ENCODE measurements at places on chromosomes 7 and 10.

- no peak for DNase-seq
- no peaks in the 10 kb centered on the region for H3K27me3 ChIP-seq
- H3K4me1 ChIP-seq = no peaks in the 10 kb centered on the region
- H3K36me3 ChIP-seq = peaks cover 1% of the 10 kb centered on the region
- no peak overlapping the region for H3K4me3 ChIP-seq
Measured at GRCh38 chr7:158458096-158458495, 129.5 kb downstream of the PTPRN2 start.

DNA sequence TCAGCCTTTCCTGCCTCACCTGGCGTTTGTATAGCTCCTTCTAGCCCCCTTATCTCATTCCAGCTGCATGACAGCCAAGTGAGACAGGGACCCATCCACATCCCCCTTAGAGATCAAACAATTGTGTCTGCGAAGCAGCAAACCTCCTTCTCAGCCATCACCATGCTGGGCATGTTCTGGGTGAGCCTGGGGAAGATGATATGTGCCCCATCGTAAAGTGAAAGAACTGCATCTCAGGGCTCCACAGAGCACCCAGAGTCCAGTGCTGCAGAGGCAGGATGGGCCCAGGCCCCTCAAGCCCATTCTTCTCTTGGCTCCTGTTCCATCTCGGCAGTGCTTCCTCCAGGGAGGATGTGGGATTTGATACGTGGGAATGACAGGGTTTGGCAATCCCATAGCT lies 43.2 kb downstream of the FIGNL1 start:
- no peak overlapping the region for H3K4me3 ChIP-seq
- no peak for DNase-seq
- H3K36me3 ChIP-seq = peaks cover 39% of the 10 kb centered on the region
- peak overlapping the region; percentile 44 for H3K27ac ChIP-seq
- no peaks in the 10 kb centered on the region for H3K27me3 ChIP-seq

GRCh38 chr10:58239561-58240169 lies 28.0 kb downstream of the IPMK start:
- H3K4me3 ChIP-seq = no peak overlapping the region
- H3K4me1 ChIP-seq = peaks cover 13% of the 10 kb centered on the region
- H3K27ac ChIP-seq = no peak overlapping the region
- no peaks in the 10 kb centered on the region for H3K27me3 ChIP-seq

DNA sequence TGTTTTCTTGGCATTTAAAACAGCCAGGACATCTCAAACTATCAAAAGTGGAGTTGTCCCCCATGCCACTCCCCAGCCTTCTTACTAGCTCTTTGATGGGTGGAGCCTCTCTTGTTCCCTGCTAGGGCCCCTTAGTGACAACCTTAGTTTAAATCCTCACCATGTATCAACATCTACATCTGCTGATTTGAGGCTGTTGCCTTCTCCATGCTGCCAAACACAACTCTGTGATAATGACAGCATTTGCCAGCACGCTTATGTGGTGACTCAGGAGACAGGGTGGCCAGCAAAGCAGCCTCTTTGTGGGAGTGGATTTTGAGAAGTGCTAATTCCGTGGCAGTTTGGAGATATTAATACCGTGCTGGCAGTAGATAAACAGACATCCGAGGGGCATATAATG lies 145.4 kb downstream of the LRRC4 start:
- H3K4me1 ChIP-seq = no peaks in the 10 kb centered on the region
- H3K27me3 ChIP-seq = no peaks in the 10 kb centered on the region
- H3K27ac ChIP-seq = no peak overlapping the region
- no peak for DNase-seq

DNA sequence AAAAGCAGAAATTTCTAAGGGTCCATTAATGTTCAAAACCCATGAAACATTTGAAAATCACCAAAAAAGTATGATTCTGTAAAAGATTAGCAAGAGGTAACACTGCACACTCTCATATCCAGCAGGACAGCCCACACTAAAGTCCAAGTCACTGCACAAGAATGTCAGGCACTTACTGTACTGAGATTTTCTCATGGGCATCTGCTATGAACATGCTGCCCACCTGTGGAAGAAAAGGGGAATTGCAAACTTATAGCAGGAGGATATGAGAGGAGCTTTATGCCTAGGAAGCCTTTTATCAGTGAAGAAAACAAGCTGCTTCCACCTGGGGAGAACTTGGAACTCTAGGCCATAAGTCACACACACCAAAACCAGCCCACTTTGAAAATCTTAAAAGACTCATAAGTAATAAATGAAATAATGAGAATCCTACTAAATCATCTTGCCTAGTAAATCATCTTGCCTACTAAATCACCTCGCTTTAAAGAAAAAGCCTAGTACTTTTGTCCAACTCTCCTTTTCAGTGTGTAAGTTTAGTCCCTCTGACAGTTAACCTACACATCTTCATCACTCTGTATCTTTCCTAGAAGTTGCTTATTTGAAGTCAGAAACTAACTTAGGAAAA lies 46.1 kb downstream of the ARMH3 start:
- no peak overlapping the region for H3K27ac ChIP-seq
- H3K36me3 ChIP-seq = peaks cover 25% of the 10 kb centered on the region
- H3K4me1 ChIP-seq = no peaks in the 10 kb centered on the region
- peak; percentile 62 for DNase-seq
- H3K27me3 ChIP-seq = no peaks in the 10 kb centered on the region

- no peak for DNase-seq
- no peaks in the 10 kb centered on the region for H3K4me1 ChIP-seq
- H3K4me3 ChIP-seq = no peak overlapping the region
- no peaks in the 10 kb centered on the region for H3K36me3 ChIP-seq
- H3K27me3 ChIP-seq = peaks cover 2% of the 10 kb centered on the region
Measured at GRCh38 chr7:94414481-94414880, 19.8 kb downstream of the COL1A2 start.

GRCh38 chr10:85420501-85421191 lies 945.9 kb downstream of the GRID1 start:
- no peak overlapping the region for H3K4me3 ChIP-seq
- H3K27ac ChIP-seq = no peak overlapping the region
- H3K4me1 ChIP-seq = no peaks in the 10 kb centered on the region
- no peak for DNase-seq

DNA sequence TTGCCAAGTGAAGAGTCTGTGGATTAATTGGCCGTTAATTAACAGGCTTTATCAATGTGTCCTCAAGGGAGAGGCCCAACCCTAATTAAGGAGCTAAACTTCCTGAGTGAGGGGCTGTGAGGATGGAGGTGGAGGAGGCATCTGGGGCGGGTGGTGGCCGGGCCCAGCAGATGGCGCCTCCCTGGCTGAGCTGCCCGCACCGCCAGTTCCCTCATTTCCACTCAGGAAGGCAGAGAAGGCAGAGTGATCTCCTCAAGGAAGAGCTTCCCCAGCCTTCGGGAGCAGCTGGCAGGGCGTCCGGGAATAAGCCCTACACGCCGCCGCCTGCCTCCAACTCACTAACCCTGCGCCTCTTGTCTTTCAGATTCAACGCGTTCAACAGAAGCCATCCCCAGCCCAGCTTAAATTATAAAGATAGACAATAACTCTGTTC lies 112.2 kb downstream of the CYTH3 start:
- H3K27ac ChIP-seq = no peak overlapping the region
- no peaks in the 10 kb centered on the region for H3K27me3 ChIP-seq

DNA sequence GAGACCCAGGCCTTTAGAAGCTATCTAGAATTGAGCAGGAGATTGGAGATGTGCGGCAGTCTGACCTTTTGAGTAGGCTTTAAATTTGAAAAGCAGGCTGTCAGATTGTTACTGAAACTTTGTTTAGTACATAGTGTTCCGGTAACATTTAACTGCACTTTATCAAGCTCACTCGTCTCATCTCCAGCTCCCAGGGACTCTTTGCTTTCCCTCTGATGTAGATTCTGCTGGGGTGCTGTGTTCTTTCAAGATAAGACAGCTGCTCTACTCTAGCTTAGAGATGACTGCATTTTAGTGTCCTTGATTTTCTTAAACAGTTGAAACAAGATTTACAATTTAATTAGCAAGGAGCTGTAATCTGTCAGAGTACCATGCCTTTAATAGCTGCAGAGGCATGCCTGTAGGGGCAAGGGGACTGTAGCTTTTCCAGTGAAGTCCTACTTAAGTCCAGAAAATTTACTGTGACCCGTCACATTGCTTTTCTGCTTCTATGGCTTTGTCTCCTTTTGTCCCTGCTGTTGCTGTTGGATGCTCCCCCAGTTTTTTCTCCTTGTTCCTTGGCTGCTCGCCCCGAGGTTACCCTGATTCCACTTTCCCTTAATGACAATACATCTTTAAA lies 56.4 kb upstream of the MTPN start:
- no peaks in the 10 kb centered on the region for H3K36me3 ChIP-seq
- DNase-seq = no peak
- peaks cover 11% of the 10 kb centered on the region for H3K4me1 ChIP-seq
- H3K4me3 ChIP-seq = no peak overlapping the region

GRCh38 chr7:68697796-68698280 lies 900.4 kb upstream of the AUTS2 start:
- H3K36me3 ChIP-seq = no peaks in the 10 kb centered on the region
- DNase-seq = no peak
- H3K4me1 ChIP-seq = no peaks in the 10 kb centered on the region
- no peaks in the 10 kb centered on the region for H3K27me3 ChIP-seq
- no peak overlapping the region for H3K27ac ChIP-seq

- DNase-seq = no peak
- no peaks in the 10 kb centered on the region for H3K36me3 ChIP-seq
- no peak overlapping the region for H3K27ac ChIP-seq
Measured at GRCh38 chr10:111127081-111127848, 50.4 kb downstream of the ADRA2A start.

DNA sequence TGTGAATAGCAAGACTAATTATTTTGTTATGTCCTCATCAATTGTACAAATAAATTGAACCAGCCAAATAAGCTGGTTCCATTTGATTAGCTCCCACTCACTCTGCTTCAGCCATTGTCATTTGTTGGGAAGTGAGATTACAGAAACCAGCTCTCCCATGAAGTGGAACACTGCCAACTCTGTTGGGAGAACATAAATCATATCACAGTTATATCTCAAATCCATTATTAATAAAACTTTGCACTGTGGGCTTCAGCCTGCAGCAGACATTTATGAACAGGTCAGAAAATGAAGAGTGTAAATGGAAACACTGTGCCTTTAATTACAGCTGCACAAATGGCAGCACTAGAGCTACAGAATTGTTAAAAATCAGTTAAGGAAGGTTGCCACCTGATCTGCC lies 46.7 kb upstream of the TEX47 start:
- no peaks in the 10 kb centered on the region for H3K27me3 ChIP-seq
- no peaks in the 10 kb centered on the region for H3K4me1 ChIP-seq
- H3K27ac ChIP-seq = no peak overlapping the region
- no peaks in the 10 kb centered on the region for H3K36me3 ChIP-seq

- H3K36me3 ChIP-seq = peaks cover 8% of the 10 kb centered on the region
- H3K27me3 ChIP-seq = no peaks in the 10 kb centered on the region
- no peak for DNase-seq
Measured at GRCh38 chr10:124618470-124619073, 125.6 kb downstream of the FAM53B start.

- peaks cover 40% of the 10 kb centered on the region for H3K4me1 ChIP-seq
- H3K27me3 ChIP-seq = no peaks in the 10 kb centered on the region
- H3K4me3 ChIP-seq = no peak overlapping the region
- peaks cover 3% of the 10 kb centered on the region for H3K36me3 ChIP-seq
Measured at GRCh38 chr10:119786117-119786769, 60.4 kb downstream of the INPP5F start.

- peaks cover 63% of the 10 kb centered on the region for H3K36me3 ChIP-seq
- H3K4me3 ChIP-seq = no peak overlapping the region
- H3K27me3 ChIP-seq = no peaks in the 10 kb centered on the region
- H3K4me1 ChIP-seq = peaks cover 22% of the 10 kb centered on the region
Measured at GRCh38 chr7:127678947-127679346, 27.0 kb downstream of the SND1 start.

- H3K36me3 ChIP-seq = no peaks in the 10 kb centered on the region
- peaks cover 29% of the 10 kb centered on the region for H3K4me1 ChIP-seq
- peaks cover 1% of the 10 kb centered on the region for H3K27me3 ChIP-seq
- H3K27ac ChIP-seq = no peak overlapping the region
- no peak for DNase-seq
- H3K4me3 ChIP-seq = no peak overlapping the region
Measured at GRCh38 chr10:119640875-119641526, 10.2 kb upstream of the BAG3 start.

- H3K27ac ChIP-seq = no peak overlapping the region
- peaks cover 4% of the 10 kb centered on the region for H3K4me1 ChIP-seq
- DNase-seq = no peak
- H3K27me3 ChIP-seq = peaks cover 3% of the 10 kb centered on the region
- no peaks in the 10 kb centered on the region for H3K36me3 ChIP-seq
Measured at GRCh38 chr10:128922172-128922571, 544.9 kb upstream of the MGMT start.

DNA sequence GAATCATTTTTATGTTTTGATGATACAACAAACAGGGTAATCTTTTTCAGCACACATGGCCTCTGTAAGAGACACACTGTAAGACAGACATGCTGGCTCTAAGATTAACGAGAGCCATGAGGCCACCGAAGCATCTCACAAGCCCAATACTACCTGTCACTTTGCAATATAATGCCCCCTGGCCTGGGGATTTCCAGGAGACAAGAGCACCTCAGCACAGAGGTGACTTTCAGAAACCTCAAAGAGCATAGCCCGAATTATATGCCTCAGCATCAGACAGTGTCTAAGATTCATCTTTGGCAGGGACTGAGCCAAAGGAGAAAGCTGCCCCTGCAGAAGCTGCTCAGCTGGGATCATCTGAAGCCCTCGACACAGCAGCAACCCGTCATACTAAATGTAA lies 44.2 kb upstream of the TMEM213 start:
- H3K4me1 ChIP-seq = peaks cover 75% of the 10 kb centered on the region
- DNase-seq = no peak
- H3K27ac ChIP-seq = peak overlapping the region; percentile 93
- no peak overlapping the region for H3K4me3 ChIP-seq
- no peaks in the 10 kb centered on the region for H3K27me3 ChIP-seq
- H3K36me3 ChIP-seq = no peaks in the 10 kb centered on the region

DNA sequence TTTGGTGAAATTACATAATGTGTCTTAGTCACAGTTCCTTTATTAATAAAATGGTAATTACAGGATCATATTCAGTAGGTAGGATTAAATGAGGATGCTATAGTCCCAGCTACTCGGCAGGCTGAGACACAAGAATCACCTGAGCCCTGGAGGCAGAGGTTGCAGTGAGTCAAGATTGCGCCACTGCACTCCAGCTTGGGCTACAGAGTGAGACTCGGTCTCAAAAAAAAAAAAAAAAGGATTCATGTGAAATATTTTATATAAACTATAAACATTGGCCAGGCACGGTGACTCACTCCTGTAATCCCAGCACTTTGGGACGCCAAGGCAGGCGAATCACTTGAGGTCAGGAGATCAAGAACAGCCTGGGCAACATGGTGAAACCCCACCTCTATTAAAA lies 197.9 kb downstream of the IMMP2L start:
- H3K36me3 ChIP-seq = no peaks in the 10 kb centered on the region
- H3K27me3 ChIP-seq = no peaks in the 10 kb centered on the region
- H3K4me3 ChIP-seq = no peak overlapping the region
- H3K27ac ChIP-seq = no peak overlapping the region
- no peak for DNase-seq
